ENCODE measurements at places on chromosomes 1 and 21. TPM values are rescaled to one million over a fixed set of nuclear protein-coding genes. Genes with fewer than 3 reads are reported as not detected.

GRCh38 chr1:93977598-93977945, 68.3 kb upstream of the GCLM start:
- no peak for DNase-seq

DNA sequence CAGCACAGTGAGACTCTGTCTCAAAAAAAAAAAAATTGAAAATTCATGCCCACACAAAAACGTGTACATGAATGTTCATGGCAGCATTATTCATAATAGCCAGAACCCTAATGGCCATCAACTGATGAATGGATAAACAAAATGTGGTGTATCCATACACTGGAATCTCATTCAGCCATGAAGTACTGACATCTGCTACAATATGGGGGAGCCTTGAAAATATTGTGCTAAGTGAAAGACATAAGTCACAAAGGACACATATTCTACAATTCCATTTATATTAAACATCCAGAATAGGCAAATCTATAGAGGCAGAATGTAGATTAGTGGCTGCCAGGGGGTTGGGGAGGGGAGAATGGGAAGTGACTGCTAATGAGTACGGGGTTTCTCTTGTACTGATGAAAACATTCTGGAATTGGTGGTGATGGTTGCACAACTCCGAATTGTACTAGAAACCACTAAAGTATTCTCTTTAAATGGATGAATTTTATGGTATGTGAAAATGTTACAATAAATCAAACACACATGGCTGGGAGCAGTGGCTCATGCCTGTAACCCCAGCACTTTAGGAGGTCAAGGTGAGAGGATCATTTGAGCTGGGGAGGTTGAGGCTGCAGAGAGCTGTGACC, 33.0 kb upstream of the KCNN3 start:
- DNase-seq = no peak

GRCh38 chr1:34426325-34426896, 249.7 kb downstream of the C1orf94 start:
- no peak for DNase-seq

GRCh38 chr1:63628607-63629006, 35.4 kb downstream of the PGM1 start:
- no peak for DNase-seq

DNA sequence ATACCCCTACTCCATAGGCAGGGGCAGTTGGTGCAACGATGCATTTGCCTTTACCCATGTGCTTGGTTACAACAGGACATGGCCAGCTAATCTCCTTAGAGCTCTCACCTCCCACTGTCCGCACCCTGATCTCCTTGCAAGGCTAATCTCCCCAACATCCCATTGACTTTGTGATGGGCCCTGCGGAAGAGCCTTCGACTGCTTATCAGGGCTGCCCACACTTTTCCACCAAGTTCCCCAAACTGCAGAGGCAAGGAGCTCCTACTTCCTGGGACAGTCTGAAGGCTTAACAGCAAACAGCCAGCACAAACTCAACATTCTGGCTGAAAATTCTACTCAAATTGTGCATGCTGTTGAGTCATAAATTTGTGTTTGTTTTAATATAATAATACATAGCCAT, 36.0 kb downstream of the C1orf94 start:
- no peak for DNase-seq

DNA sequence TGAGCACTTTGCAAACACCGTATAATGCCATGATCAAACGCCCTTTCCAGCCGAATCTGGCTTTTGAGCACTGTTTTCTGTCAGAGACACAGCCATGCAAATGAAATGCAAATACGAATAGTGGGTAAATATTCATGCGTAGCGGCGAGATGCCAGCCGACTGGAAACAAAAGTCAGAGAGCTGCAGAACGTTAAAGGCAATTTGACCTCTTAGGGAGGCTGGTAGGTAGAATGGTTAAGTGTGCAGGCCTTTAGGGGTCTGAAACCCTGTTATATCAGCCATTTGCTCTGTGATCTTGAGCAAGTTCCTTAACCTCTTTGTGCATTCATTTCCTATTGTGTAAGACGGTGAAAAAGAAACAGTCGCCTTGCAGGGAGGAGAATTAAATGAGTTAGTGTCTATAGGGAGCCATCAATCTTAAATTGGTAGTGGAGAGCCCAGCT, 6.5 kb upstream of the SDHB start:
- DNase-seq = no peak

- DNase-seq = no peak
Measured at GRCh38 chr1:194717334-194717733, 1530.9 kb upstream of the B3GALT2 start.

DNA sequence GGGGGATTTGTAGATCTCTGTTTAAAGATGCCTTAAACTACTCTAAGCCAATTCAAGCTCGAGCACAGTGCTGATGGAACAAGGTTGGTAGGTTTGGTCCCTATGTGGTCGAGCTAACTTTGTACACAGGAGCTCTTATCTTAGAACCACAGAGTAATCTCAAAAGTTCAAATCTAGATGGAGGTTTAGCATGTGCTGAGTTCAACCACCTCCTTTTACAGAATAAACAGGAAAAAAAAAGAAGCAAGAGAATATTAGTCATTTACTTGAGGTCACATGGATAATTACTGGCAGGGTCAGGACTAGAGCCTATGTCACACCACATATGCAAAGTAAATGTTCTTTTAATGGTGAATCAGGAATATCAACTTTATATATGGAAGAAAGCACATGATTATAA, 86.2 kb downstream of the DTL start:
- DNase-seq = no peak

GRCh38 chr1:214997685-214998084, 84.9 kb upstream of the KCNK2 start:
- no peak for DNase-seq

- DNase-seq = no peak
Measured at GRCh38 chr1:14687147-14687546, 88.7 kb downstream of the KAZN start.

GRCh38 chr21:37202221-37203110, 64.7 kb downstream of the VPS26C start:
- DNase-seq = no peak

DNA sequence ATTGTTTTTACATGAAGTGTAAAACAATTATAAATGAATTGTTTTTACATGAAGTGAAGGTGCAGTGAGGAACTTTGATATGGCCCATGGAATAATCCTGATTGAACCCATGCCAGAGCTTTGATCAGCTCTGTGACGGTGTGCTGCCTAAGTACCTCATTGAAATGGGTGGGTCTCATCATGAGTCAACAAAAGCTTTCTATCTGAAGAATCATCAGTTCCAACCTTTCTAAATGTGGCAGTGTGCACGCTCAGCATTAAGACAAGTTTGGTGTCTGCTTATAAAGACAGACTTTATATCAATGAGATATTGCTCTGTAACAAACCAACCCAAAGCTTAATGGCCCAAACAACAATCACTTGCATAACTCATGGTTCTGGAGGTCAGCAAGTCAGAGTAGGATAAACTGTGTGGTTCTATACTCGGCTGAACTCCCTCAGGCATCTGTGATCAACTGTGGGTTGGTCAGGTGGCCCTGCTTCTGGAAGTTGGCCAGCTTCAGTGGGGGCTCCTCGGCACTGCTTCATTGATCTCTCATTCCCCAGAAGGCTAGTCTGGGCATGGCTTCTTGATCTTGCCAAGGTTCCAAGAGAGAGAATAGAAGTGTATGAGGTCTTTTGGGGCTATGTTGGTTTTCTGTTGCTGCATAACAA, 258.0 kb downstream of the LTN1 start:
- DNase-seq = no peak

- DNase-seq = no peak
Measured at GRCh38 chr1:243730487-243731150, 119.4 kb downstream of the AKT3 start.

GRCh38 chr21:42704861-42705260, 51.4 kb downstream of the PDE9A start:
- no peak for DNase-seq

DNA sequence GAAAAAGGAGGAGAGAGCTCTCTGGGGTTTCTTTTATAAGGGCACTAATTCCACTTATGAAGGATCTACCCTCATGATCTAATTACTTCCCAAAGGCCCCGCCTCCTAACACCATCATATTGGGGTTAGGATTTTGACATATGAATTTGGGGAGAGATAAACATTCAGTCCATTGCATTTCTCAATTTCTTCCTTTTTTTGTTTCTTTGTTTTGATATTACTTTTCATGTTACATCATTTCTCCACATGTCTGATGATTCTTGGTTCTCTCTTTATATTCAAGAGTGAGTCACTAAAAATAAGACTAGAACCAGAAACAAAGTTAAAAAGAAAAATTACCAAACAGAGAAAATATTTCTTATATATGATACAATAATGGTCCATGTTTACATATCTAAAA, 63.2 kb upstream of the DUSP10 start:
- no peak for DNase-seq

DNA sequence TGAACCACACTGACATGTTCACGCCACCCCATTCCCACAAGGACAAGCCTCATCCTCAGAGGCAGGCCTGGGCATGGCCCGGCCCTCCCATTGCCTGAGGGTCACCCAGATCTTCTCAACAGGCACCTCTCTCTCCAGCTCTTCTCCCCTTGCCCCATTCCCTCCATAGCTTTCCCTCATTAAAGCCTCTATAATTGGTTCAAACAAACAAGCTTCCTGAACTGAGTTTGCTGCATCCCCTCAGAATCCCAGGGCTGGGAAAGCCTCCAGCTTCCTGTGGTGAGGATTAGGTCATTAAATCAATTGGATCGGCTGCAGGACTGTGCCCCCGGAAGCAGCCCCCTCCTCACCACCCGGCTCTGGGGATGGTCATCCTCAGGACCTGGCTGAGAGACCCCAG, 18.9 kb downstream of the CTNNBIP1 start:
- DNase-seq = no peak

GRCh38 chr1:155725142-155725541, 36.3 kb downstream of the DAP3 start:
- DNase-seq = no peak

DNA sequence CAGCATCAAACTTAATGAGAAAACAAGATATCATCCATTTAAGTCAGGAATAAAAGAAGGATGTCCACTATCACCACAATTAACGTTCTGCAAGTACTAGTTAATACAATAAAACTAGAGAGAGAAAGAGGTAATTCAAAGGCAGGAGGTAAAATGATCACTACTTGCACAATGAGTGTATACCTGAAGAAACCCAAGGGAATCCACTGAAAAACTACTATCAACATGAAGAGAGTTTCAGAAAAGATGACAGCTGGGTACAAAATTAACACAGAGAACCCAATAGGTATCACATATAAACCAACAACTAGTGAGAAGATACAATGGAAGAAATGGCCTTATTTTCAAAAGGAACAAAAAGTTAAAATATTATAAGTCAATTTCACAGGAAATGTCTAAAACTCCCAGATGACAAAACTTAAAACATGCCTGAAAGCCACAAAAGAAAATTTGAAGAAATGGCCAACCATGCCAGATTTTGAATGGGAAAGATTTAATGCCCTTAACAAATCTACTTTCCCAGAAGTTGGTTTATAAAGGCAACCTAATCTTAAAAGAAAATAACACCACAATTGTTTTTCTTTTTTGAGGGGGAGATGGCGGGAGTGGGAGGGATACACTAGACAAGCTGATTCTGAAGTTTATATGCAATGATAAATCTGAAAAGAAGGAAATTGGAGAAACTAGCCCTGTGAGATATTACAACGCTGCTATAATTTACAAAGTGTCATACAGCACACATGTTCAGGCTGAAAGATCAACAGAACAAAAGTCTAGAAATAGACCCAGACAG, 17.8 kb downstream of the VPS26C start:
- DNase-seq = no peak

DNA sequence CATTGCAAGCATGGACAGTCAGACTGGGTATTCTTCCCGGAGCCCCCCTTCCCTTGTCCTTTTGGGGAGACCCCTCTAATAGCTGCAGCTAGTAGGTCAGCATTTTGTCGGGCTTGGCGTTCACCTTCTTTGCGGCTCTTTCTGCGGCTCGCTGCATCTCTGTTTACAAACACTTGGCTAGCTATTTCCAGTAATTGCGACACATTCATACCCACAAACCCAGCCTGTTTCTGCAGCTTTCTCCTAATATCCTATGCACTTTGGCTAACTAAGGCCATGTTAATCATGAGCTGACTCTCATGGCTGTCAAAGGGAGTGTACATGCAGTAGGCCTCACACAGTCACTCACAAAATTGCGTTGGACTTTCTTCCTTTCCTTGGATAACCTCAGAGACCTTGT, 716.4 kb downstream of the AMY1C start:
- no peak for DNase-seq

- DNase-seq = no peak
Measured at GRCh38 chr1:244304156-244304555, 147.6 kb downstream of the ADSS2 start.

DNA sequence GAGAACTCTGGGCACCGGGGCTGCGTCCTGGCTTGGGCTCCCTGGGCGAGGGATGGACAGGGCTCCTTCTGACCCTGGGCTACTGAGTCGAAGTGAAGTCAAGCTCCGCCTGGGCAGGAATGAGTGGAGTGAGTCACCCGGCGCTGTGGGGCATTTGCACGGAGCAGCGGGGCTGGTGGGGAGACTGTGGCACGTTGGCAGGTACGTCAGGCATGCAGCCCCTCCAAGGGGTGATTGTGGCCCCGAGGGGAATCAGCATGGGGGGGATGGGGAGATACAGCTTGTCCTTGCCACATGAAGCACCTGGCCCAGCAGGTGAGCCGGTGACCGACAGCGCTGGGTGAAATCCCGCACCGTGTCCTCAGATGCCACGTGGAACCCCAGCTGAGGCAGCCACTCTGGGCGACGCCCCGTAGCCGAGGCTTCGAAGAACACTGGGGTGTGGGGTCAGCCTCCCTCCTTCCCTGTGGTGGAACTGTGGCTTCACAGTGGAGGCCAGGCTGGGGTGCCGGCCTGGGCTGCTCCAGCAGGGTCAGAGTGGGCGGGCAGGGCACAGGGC, 62.3 kb downstream of the COL18A1 start:
- DNase-seq = no peak

NPPA gene
- not detected for total RNA-seq

DNAJC28 gene
- total RNA-seq = 0.12 TPM

RIIAD1 gene
- total RNA-seq = not detected

OPTC gene
- total RNA-seq = not detected

VPS72 gene
- 90.0 TPM for total RNA-seq

CHIA gene
- not detected for total RNA-seq

FAM151A gene
- not detected for total RNA-seq

LEMD1 gene
- not detected for total RNA-seq

YRDC gene
- total RNA-seq = 77.6 TPM

DNAJC8 gene
- total RNA-seq = 95.4 TPM

GABRD gene
- total RNA-seq = 0.26 TPM

HPCAL4 gene
- total RNA-seq = 0.69 TPM

FCRL1 gene
- not detected for total RNA-seq

TMCC2 gene
- total RNA-seq = 25.2 TPM

UTS2 gene
- not detected for total RNA-seq

GBP6 gene
- 0.65 TPM for total RNA-seq

ALX3 gene
- total RNA-seq = not detected

F13B gene
- not detected for total RNA-seq
